ENCODE measurements at places on chromosomes 4 and X.

DNA sequence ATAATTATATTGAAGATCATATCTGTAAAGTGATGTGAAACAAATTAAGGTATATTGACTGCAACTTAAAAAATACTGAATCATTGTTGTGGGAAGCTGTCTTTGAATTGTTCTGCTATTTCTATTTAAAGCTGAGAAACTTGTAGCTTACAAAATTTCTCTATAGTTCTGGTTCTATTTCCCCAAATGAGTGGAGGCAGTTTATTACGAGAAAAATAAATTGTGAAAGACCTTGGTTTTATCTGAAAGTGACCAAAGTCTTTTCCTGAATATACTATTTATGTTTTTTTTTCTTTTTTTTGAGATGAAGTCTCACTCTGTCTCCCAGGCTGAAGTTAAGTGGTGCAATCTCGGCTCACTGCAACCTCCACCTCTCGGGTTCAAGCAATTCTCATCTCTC is 165.4 kb downstream of the SH3BGRL start:
- DNase-seq: no peak

DNA sequence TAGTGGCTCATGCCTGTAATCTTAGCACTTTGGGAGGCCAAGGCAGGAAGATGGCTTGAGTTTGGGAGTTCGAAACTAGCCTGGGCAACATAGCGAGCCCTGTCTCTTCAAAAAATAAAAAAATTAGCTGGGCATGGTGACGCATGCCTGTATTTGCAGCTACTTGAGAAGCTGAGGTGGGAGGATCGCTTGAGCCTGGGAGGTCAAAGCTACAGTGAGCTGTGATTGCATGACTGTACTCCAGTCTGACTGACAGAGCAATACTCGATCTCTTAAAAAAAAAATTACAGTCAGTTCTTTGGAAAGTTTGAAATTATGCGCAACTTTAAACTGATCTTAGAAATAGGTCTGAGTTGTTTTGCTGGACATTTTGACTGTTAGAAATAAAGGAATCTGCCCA is 55.8 kb downstream of the DOCK11 start:
- no peak for DNase-seq

DNA sequence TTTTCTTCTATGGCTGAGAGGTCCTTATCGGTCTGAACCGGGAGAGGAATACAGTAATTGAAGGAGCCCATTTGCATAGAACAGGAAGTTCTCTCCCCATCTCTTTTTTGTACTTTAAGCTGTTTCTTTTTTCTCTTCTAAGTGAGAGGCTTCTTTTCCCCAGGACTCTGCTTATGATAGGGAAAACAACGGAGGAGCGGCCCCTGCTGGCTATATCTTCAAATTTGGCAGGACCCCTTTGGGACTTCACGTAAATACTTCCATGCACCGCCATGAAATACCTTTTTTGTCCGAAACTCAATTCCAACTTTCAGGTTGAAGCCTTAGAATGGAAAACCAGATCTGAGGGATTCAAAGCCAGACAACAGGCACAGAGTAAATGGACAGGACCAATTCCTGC is 1153.0 kb upstream of the INTU start:
- no peak for DNase-seq

- no peak for DNase-seq
Measured at GRCh38 chrX:85309717-85310116, 65.9 kb downstream of the ZNF711 start.

DNA sequence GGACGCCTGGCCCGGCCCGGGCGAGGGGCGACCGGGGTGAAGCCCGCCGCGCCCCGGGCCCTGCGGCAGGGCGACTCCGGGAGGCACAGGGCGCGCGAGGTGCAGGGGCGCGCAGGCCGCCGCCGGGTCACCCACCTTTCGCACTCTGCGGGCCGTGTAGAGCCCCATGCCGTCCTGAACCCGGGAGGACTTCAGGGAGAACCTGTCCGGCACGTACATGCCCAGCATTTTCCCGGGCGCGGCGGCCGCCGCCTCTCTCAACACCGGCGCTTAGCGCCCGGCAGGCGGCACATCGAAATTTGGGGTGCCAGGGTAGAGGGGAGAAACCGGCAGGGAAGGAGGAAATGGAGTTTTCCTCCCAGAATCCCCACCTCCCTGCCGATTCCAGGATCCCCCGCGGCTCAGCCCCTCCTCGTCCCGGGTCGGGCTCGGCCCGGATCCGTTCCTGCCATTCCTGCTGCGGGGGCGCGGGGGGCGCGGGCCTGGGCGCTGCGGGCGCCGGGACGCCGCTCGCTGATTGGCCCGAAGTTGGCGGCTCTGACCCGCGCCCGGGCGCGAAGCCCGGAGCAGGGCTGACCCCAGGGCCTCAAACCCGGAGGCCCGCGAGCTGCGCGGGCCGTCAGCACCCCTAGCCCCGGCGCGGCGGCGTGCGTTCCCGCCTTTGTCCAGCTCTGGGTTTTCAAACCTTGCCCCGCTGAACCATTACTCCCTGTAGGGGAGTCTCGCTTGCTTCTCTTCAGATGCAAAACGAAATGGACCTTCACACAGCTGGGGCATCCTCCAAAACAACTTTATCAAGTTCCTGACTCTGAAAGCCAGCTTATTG is at the start of gene PRDM5:
Gene PRDM5 (minus strand): TSS at position 346 of the 826 bp plus-strand sequence. CDS start 118 bp downstream, at position 228.
- DNase-seq: no peak

DNA sequence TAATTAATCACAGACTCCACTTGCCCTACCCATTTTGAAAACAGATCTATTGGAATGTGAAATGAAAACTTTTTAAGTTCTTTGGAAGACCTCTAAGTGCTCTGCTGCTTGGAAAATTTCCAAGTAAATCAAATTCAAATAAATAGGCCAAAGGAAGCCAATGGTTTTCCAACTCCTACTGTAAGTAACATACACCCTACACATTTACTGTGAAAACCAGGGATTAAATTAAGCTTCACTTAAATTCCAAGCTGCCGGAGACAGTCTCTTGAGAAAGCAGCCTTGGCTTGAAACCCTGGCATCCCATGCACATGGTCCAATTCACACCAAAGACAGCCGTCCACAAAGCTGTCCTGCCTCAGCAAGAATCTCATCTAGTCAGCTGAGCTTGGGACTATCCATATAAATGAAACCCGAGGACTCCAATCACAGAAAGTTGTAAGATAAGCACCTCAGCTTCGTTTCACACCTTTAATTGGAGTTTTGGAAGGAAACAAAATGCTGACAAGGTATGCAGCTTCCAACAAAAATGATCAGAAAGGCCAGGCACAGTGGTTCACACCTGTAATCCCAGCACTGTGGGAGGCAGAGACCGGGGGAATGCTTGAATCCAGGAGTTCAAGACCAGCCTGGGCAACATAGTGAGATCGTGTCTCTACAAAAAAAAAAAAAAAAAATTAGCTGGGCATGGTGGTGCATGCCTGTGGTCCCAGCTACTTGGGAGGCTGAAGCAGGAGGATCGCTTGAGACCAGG is 88.6 kb downstream of the APBB2 start:
- no peak for DNase-seq

DNA sequence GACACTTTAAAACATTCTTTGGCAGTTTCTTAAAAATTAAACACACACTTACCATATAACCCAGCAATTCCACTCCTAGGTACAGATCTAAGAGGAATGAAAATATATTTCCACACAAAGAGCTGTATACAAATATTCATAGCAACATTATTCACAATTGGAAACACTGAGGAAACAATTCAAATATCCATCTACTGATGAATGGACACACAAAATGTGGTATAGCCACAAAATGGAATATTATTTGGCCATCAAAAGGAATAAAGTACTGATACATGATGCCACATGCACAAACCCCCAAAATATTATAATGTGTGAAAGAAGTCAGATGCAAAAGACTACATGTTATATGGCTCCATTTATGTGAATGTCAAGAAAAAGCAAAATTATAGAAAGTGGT is 70.9 kb downstream of the HS6ST2 start:
- DNase-seq: no peak

DNA sequence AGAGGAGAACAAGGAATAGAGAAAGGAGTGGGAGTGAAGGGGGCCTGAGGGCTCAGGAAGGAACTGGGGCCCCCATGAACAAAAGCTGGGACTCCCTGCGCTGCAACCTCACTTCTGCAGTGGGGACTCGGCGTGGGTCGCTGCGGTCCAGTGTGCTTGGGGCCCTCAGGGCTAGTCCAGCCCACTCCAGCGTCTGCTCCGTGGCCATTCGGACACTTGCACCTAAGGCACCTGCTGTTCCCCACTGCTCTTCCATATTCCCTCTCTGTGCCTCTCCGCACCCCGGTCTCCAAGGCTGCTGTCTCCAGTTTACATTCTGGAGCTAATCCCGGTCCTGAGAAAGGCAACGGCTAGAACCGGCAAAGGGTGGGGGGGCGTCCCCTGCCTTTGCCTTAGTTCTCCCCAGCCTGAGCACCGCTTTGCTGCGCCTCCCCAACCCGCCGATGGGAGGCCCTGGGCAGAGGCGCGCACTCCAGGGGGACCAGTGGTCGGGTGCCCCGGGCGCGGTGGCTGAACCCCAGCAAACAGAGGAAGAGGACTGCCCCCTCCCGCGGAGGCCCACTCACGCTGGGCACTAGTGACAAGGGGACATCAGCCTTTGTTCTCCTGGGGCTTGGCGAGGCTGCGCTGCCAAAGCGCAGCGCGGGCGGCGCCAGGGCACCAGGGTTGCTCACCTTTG is 327.7 kb upstream of the F9 start:
- no peak for DNase-seq

DNA sequence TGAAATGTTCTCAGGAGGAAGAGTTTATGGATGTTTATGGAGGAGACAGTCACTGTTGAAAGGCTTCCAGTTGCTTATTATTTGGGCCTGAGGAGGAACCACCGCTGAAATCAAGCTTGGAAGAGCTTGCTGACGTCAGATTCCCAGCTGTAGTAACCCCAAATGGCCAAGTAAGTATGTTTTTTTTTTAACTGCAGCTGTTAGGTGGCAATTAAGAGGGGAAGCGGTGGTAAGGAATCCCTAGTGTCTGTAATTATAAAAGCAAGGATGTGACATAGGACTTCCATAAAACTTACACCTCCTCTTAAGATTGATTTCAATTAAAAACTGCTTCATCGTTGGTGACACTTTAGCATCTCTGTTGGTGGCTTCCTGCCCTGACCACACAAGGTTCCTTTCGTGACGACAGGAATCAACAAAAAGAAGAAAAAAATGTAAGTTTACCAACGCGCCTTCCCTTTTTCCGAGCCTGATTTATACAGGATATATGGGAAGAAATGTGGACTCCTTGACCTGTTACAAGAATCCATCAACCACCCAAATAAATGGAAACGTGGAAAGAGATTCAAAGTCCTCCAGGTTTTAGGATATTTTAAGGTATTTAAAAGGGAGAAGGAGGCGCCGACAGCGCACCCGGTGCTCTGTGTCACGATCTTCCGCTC is 884 bp downstream of the RELL1 start:
- DNase-seq: peak; percentile 56

DNA sequence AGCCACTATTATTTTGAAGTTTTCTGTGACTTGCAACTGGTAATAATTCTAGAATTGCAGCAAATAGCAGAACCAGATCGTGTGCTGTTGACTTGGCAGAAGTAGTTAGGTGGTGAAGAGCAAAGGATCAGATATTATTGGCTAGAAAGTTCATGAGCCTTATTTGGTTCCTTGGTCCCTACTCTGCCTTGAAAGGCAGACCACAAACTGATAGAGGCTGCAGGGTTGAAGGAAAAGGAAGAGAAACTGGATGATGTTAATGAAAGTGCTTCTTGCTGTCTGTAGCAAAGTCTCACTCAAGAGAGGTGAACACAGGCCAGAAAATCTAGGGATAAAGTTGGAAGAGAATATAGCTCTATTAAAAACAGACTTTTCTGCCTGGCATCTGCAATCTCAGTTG is 41.2 kb upstream of the RNF150 start:
- no peak for DNase-seq

DNA sequence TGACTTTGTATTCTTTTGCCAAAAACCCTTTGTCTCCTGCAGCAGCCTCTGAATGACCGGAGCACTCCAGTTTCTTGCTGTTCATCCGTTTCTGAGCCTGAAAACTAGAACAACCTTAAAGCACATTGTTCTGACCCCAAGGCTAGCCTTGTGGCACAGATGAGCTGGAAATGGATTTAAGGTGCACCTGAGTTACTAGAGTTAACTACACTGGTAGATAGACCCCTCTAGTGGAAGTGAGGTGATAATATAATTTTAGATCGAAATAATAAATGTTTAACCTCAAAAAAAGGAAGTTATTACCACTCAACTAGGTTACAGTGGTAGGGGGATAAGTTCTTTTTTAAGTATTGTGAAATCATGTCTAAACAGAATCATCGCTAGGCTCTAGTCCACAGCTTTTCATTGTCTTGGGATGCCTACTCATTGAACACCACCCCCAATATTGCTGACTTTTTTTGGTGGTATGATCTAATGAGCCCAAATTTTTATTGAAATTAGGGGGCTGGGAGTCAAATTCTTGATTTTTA is 2.7 kb downstream of the PLS3 start:
- DNase-seq: no peak

DNA sequence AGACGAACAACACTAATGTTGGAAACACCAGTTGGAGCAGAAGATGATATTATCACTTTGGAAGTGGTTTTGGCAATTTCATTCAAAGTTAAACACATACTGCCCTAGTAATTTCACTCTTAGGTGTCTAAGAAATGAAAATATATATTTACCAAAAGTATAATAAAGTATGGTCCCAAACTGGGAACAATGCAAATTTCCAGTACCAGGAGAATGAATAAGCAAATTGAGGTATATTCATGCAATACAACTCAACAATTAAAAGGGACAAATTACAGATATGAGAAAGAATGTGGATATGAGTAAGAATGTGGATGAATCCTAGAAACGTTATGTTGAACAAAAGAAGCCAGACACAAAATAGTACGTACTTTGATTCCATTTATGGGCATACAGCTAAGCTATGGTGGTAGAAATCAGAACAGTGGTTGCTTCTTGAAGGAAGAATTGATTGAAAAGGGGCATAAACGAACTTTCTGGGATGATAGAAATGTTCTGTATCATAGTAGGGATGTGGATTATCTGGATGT is 10.0 kb downstream of the ELMOD2 start:
- no peak for DNase-seq

GRCh38 chrX:35890699-35891098 is 28.8 kb upstream of the CFAP47 start:
- DNase-seq: peak; percentile 50

DNA sequence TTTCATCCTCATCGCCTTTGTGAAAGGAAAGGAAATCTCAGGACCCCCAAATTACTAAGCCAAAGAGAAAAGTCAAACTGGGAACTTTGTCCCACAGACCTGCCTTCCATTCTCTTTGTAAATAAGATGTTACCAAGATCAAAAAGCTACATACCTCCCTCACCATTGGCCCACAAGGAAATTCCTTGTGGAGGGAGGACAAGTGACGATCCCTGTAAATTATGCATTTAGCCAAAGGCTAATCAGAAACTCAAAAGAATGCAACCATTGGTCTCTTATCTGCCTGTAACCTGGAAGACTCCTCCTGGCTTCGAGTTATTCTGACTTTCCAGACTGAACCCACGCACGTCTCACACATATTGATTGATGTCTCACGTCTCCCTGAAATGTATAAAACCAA is 70.3 kb downstream of the SHOX start:
- no peak for DNase-seq

GRCh38 chrX:6432226-6432625 is 102.7 kb downstream of the VCX3A start:
- DNase-seq: no peak
